ENCODE measurements at places on chromosomes 2 and 18.

DNA sequence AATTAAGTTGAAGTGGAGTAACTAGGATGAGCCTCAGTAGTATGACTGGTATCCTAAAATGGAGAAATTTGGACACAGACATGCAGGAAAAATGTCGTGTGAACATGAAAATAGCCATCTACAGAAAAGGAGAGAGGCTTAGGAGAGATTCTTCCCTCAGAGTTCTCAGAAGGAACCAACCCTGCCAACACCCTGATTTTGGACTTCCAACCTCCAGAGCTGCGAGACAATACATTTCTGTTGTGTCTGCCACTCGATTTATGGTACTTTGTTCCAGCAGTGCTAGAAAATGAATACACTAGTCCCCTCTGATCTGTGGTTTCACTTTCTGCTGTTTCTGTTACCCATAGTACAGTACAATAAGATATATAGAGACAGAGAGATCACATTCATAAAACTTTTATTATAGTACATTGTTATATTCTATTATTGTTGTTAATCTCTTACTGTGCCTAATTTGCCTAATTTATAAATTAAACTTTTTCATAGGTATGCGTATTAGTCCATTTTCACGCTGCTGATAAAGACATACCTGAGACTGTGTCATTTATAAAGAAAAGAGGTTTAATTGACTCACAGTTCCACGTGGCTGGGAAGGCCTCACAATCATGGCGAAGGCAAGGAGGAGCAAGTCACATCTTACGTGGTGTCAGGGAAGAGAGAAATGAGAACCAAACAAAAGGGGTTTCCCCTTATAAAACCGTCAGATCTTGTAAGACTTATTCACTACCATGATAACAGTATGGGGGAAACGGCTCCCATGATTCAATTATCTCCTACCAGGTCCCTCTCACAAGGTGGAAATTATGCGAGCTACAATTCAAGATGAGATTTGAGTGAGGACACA lies 41.3 kb downstream of the PLEKHA3 start:
- no peak for DNase-seq

DNA sequence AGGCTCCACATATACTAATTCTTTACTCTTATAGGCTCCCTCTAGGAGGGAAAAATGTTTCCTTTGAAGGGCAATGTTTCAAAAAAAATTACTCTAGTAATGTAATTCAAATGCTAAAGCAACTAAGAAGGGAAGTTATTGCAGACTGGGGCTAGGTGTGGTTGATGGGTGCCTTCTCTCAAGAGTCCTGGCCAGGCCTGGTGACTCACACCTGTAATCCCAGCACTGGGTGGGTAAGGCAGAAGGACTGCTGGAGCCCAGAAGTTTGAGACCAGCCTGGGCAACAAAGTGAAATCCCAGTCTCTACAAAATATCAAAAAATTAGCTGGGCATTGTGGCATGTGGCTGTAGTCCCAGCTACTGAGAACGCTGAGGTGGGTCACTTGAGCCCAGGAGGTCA lies 31.2 kb upstream of the CDKL4 start:
- no peak for DNase-seq

DNA sequence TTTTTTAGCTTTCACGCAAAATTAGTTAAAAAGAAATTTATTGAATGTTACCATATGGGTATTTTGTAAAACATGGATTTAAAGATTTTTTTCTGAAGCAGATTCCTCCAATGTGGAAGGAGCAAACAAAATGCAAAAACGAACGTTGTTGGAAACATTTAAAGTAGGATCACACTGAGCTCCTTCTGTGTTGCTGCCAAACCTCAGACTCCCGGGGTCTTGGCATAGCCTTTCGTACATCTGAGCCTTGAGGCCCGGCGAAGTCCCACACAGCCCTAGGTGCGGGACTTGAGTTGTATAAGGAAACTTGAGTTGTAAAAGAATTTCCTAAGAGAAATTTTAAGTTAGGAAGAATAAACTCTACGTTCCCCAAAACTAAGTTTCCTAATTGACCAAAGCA lies 52.0 kb upstream of the CD226 start:
- DNase-seq: no peak

- no peak for DNase-seq
These were observed 596.9 kb downstream of the DCC start for GRCh38 chr18:52936931-52937330.

- DNase-seq: peak; percentile 76
These were observed at the start of gene LAMA3 for GRCh38 chr18:23689031-23689615. Gene LAMA3 (plus strand): TSS chr18:23689453. CDS start chr18:23689684, 231 bp downstream.

GRCh38 chr2:181146171-181146570 lies 165.8 kb downstream of the UBE2E3 start:
- DNase-seq: no peak

GRCh38 chr18:64201781-64202180 lies 52.9 kb upstream of the LINC00305 start:
- no peak for DNase-seq

DNA sequence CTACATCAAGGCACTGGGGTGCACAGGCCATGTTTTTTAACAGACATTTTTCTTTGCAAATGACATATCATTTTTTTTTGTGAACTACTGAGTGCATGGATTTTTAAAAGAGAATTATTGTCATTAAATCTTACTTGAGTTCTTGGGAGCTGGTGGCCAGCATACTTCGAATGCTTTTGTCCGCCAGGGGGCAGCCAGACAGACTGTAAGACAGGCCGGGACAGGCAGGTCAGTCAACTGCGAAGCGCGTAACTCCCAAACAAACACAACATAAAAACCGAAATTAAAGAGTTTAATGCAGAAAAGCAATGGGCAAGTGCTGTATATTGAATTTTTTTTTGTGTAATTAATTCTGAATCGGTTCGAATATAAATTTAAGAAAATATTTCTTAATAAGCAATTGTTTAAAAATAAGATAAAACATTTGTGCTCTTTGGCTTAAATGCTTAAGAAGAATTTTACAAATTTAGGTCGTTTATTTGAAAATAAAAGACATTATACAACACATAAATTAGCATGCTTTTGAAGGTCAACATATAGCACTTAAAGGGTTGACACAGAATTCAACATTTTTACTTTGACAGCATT lies 142.2 kb upstream of the PXDN start:
- peak; percentile 60 for DNase-seq

- DNase-seq: no peak
These were observed 378.9 kb upstream of the HNRNPA3 start for GRCh38 chr2:176833671-176834070.

- no peak for DNase-seq
These were observed 61.5 kb upstream of the L3MBTL4 start for GRCh38 chr18:6476190-6476589.

DNA sequence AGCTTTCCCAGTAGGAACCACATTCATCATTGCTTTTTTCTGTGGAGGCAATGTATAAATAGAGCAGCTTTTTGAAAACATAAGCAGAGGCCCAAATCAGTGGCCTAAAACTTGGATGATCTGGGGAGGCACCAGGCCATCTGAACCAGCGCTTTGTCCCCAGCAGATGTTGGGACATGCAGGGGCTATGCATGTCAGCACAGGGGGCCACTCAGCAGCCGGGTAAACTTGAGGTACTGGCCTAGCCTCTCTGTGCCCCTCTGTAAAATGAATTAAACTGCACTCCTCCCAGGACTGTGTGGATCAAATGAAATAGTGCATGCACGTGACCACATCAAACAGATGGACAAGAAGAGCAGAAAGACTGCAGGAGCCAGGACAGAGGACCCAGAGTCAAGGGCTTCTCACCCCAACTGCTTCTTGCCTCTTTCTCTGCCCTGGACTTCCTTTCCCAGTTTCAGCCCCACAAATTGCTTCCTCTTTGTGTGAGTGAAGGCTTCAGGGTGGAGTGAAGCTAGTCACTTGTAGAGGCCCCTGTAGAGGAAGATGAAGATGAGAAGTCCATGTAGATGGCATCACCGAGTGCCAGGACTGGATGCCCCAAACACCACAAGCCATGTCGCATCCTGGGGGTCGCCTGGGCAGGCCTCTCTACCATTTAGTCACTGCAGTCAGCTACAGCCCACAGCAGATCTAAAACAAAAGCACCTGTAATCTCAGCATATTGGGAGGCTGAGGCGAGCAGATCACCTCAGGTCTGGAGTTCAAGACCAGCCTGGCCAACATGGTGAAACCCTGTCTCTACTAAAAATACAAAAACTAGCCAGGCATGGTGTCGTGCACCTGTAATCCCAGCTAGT lies 53.2 kb downstream of the IMPA2 start:
- no peak for DNase-seq

DNA sequence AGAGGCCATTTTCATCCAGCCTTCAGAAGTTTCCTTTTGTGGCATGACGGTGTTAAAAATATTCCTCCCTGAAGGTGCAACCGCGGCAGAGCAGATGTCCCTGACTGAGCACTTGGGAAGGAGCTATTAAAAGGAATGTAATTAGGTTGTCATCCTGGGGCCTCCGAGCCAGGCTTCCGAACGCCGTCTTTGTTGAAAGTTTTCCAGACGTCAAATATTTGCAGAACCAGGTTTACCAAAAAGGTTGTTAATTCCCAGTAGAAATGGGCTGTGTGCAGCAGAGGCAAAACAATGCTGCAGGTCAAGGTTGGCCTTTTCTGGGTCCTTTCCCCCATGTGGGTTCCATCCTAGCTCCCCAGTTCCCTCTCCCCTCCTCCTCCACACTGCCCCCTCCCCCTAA lies 110.0 kb upstream of the STPG4 start:
- DNase-seq: no peak

- no peak for DNase-seq
These were observed 92.3 kb downstream of the STK39 start for GRCh38 chr2:168155046-168155445.

DNA sequence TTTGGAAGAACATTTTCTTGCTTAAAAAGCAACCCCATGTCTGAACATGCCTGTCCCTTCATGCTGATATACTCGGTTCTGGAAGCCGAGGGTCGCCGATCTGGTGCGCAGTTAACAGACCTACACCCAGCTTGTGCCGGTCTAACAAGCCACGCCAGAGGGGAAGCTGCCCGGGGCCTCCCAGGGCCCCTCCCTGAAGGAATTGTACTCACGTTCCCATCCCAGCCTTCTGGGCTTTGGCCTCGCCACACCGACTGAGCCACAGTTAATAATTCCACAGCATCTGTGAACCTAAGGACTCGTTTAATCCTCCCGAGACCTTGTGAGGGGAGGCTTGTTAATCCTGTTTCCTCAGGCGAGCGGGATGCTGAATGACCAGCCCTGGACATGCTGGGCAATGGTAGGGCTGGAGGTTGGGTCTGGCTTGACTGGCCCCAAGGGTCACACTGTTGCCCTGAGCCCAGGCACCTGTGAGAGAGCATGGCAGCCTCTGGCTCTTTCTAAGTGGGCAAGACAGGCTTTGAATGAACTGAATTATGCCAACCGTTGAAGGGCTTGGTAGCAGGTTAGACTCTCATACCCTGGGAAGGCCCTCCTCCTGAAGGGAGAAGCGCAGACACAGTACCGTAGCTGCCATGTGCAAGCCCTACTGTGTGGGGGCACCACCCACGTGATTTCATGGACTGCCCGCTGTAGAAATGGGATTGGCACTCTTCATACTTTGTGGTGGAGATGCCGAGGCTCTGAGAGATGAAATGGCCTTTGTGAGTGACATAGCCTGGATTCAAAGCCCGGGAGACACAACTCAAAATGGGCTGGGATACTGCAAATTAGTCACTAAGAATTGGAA lies 27.9 kb upstream of the ODC1 start:
- DNase-seq: no peak

- DNase-seq: no peak
These were observed 260.0 kb upstream of the ID2 start for GRCh38 chr2:8421658-8422449.

- DNase-seq: no peak
These were observed 61.1 kb upstream of the ID2 start for GRCh38 chr2:8620611-8621382.

- DNase-seq: no peak
These were observed 17.3 kb downstream of the BCL2 start for GRCh38 chr18:63302220-63302619.

DNA sequence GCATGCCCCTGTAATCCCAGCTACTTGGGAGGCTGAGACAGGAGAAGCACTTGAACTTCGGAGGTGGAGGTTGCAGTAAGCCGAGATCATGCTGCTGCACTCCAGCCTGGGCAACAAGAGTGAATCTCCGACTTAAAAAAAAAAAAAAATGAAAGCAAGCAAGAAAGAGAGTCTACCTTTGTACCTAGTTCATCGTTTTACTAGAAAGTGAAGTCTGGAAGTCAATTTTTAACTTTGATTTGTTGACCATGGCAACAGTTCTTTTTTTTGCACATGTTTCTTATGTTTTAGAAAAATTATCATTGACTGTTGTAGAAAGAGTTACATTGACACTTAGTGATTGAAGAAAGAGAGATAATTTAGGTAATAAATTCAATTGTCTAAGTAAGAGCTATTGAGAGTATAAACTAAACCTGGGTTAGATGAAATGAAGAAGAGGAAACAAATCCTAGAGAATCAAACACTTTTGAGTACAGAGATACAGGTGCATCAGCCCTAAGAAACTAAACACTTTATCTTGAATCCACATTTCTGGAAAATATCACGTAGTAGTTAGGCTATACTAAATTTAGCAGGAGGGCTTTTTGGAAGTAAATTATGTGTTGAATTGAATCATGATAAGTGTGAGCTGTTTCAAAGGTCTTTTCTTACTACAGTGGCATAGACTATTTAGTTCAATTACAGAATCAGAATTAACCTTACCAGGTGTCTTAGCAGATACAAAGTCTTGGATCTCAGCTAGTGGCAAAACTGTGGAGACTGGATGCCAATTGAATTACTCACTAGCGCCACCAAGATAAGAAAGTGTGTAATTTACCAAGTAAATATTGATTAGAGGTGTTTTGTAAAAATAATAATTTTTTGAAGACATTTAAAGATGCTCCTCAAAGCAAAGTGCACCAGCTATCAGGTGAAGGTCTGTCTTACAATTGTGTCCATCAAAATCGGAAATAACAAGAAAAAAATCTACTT lies 303.4 kb upstream of the NRXN1 start:
- no peak for DNase-seq

- peak; percentile 97 for DNase-seq
These were observed 109.0 kb upstream of the SLC35G4 start for GRCh38 chr18:11500153-11501122.

DNA sequence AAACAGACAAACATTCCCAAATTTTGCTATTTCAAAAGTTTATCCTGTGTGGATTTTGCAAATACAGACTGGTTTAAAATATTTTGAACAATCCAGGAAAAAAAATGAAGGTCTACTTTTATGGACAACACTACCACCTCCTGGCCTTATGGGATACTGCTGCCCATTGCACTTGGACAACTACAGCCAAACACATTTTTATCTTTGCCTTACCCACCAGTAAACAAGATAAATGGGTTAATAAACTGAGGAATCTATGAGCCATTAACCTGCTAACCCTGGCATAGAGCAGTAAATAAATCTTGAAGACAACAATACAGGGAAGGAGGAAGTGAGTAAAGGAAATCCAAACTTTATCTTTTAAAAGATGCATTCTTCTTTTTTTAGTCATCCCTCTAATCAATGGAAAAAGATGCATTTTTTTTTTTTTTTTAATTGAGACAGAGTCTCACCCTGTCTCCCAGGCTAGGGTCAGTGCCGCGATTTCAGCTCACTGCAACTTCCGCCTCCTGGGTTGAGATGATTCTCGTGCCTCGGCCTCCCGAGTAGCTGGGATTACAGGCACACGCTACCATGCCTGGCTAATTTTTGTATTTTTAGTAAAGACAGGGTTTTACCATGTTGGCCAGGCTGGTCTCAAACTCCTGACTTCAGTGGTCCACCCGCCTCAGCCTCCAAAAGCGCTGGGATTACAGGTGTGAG lies 2.1 kb upstream of the SPIRE1 start:
- DNase-seq: peak; percentile 55

GRCh38 chr2:217313386-217313785 lies 453.5 kb upstream of the TNP1 start:
- no peak for DNase-seq

- no peak for DNase-seq
These were observed 588 bp downstream of the CHAC2 start for GRCh38 chr2:53768242-53768542.

All from SW480 (cell line).